ENCODE measurements at places on chromosomes 5 and 9. TPM values are rescaled to one million over a fixed set of nuclear protein-coding genes. Genes with fewer than 3 reads are reported as not detected.

- H3K4me3 ChIP-seq = no peak overlapping the region
- H3K36me3 ChIP-seq = no peaks in the 10 kb centered on the region
- no peaks in the 10 kb centered on the region for H3K27me3 ChIP-seq
- H3K4me1 ChIP-seq = peaks cover 21% of the 10 kb centered on the region
- no peak overlapping the region for H3K27ac ChIP-seq
- no peak for DNase-seq
Observed at GRCh38 chr9:4553951-4554381, 63.7 kb downstream of the SLC1A1 start.

GRCh38 chr9:96408409-96409280 lies 9.5 kb downstream of the ZNF367 start:
- DNase-seq = no peak
- H3K27ac ChIP-seq = peak overlapping the region; percentile 74
- no peaks in the 10 kb centered on the region for H3K27me3 ChIP-seq
- no peak overlapping the region for H3K4me3 ChIP-seq

DNA sequence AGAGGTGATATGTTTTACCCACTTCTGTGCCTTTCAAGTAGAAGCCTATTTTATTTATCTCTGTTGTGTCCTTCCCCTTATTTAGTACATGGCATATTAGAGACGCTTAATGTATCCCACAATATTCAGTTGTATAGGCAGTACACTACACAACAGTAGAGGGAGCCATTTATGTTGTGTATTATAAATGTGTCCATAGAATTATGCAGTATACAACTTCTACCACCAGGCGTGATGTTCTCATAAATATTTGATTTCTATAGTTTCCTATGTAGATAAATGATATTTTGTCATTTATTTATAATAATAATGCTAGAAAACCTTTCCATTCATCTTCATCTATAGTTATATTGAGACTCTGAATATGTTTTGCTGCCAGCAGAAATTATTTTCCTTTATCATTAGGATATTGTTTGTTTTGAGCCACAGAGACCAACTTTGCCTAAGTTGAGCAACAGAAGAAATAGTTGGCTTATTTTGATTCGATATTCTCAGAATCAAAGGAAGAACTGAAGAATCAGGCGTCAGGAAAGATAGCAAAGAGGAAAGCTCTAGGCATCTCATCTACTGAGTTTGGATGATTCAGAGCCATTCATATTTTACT lies 81.7 kb downstream of the ADAMTS19 start:
- H3K36me3 ChIP-seq = no peaks in the 10 kb centered on the region
- DNase-seq = no peak
- H3K27me3 ChIP-seq = no peaks in the 10 kb centered on the region
- no peak overlapping the region for H3K27ac ChIP-seq
- H3K4me1 ChIP-seq = no peaks in the 10 kb centered on the region

- peaks cover 2% of the 10 kb centered on the region for H3K27me3 ChIP-seq
- no peak for DNase-seq
- H3K27ac ChIP-seq = no peak overlapping the region
- no peaks in the 10 kb centered on the region for H3K4me1 ChIP-seq
- no peaks in the 10 kb centered on the region for H3K36me3 ChIP-seq
Observed at GRCh38 chr5:60263346-60263745, 369.8 kb upstream of the PDE4D start.

- no peak overlapping the region for H3K27ac ChIP-seq
- H3K4me3 ChIP-seq = no peak overlapping the region
- DNase-seq = no peak
- H3K4me1 ChIP-seq = no peaks in the 10 kb centered on the region
- no peaks in the 10 kb centered on the region for H3K36me3 ChIP-seq
Observed at GRCh38 chr5:92890841-92891244, 690.2 kb downstream of the NR2F1-AS1 start.

- no peaks in the 10 kb centered on the region for H3K4me1 ChIP-seq
- DNase-seq = no peak
- H3K27me3 ChIP-seq = no peaks in the 10 kb centered on the region
- no peak overlapping the region for H3K27ac ChIP-seq
- no peaks in the 10 kb centered on the region for H3K36me3 ChIP-seq
- H3K4me3 ChIP-seq = no peak overlapping the region
Observed at GRCh38 chr5:135240781-135241360, 158.2 kb downstream of the MACROH2A1 start.

DNA sequence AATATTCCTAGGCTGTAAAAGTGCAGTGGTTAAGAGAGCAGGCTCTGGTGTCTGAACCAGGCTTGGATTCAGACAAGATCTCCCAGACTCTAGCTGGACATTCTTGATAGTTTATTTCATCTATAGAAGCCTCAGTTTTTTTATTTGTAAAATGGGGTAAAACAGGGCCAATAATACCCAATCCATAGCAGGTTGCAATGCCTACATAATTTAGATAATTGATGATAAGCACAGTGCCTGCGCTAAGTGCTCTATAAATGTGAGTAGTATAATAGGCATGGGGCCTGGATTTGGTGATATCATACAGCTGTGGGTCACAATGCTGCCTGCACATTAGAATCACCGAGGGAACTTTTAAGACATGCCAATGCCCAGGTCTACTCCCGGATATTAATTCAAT lies 603.5 kb downstream of the ISL1 start:
- no peak for DNase-seq
- no peak overlapping the region for H3K27ac ChIP-seq
- no peaks in the 10 kb centered on the region for H3K4me1 ChIP-seq
- no peaks in the 10 kb centered on the region for H3K36me3 ChIP-seq

The IFNA2 gene
- total RNA-seq = not detected

The DOCK2 gene
- 300 TPM for total RNA-seq

The OLFML2A gene
- total RNA-seq = not detected
